IPS-NIHi11 (cell line): ENCODE measurements at places on chromosomes 7 and 10.

DNA sequence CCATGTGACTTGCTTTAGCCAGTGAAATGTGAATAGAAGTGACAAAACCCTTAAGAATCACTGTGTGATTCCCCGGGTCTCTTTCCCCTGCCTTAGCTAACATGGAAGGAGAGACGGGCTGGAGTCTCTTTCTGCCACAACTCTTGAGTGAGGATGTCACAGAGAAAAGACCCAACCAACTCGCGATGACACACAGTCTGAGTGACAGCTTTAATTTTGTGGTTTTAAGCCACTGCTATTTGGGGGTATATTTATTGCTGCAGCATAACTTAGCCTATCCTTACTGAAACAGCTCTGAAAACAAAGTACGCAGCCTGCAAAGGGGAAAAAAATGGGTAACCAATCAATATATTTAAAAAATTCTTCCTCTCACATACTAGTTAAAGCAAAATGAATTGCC, 319.4 kb downstream of the CALN1 start:
- no peak for DNase-seq

DNA sequence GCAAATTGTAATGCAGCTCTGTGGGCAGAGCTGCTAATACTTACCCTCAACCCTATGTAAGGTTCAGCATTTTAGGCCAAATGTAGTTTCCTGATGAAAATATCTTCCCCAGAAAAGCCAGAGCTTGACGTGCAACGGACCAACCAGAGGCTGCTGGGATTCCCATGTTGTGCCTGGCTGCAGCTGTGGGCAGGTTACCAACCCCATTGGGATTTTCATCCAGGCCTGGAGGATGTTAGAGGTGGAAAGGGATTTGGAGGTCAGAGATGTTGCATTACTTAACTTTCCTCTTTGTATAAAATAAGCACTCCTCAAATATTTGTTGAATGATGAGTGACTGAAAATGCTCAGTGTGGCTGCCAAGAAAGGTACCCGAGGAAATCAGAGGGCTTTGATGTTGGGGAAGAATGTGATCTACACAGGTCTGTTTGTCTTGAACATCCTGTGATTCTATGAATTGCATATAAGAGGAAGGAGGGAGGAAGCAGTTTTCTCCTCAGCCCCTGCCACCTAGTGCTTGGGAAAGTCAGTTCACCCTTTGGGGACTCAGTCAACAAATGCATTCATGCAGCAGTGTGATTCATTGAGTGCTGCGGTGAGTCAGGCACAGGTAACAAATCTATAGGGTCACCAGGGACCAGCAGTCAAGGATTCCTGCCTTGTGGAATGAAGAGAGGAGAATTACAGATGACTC, 487.2 kb downstream of the RPS24 start:
- DNase-seq = peak; percentile 52

GRCh38 chr7:132422502-132423111, 153.7 kb downstream of the PLXNA4 start:
- no peak for DNase-seq

GRCh38 chr7:67913604-67914003, 917.0 kb downstream of the TYW1 start:
- no peak for DNase-seq
